Lower lobe of right lung (tissue), 2 donors: ENCODE measurements at places on chromosomes 2 and 18.
A peak's percentile ranks its signal among the peaks of the same experiment; 100 is the strongest.

GRCh38 chr2:152200565-152201465 lies 25.3 kb upstream of the STAM2 start:
- H3K4me3 ChIP-seq: no peak overlapping the region
- no peaks in the 10 kb centered on the region for H3K36me3 ChIP-seq
- H3K27me3 ChIP-seq: no peaks in the 10 kb centered on the region
- no peak overlapping the region for H3K27ac ChIP-seq
- H3K4me1 ChIP-seq: peaks cover 7% of the 10 kb centered on the region
- peak; percentile 63 for DNase-seq

DNA sequence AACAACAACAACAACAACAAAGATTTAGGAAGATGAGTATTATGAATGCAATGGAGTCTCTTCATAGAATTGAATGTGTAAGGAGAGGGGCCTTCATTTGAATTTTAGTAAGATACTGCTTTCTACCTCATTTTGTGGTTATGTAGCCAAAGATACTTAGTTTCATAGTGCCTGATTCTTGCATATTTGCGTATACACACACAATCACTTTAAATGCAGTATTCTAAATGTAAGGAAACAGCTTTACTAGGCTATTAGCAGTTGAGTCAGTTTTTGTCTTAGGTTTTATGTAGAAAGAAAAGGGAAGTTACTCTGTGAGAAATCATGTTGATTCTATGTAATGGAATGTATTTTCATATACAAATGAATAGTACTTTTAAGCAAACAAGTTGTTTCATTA lies 80.5 kb downstream of the HAUS1 start:
- no peak for DNase-seq
- H3K4me1 ChIP-seq: peaks cover 26% of the 10 kb centered on the region
- H3K27ac ChIP-seq: no peak overlapping the region
- H3K4me3 ChIP-seq: no peak overlapping the region
- no peaks in the 10 kb centered on the region for H3K36me3 ChIP-seq

GRCh38 chr18:48227206-48227605 lies 182.0 kb downstream of the ZBTB7C start:
- no peaks in the 10 kb centered on the region for H3K27me3 ChIP-seq
- no peak overlapping the region for H3K27ac ChIP-seq
- H3K36me3 ChIP-seq: no peaks in the 10 kb centered on the region
- H3K4me3 ChIP-seq: no peak overlapping the region

- H3K27ac ChIP-seq: no peak overlapping the region
- H3K4me3 ChIP-seq: no peak overlapping the region
- H3K4me1 ChIP-seq: no peaks in the 10 kb centered on the region
- no peaks in the 10 kb centered on the region for H3K27me3 ChIP-seq
- DNase-seq: no peak
- H3K36me3 ChIP-seq: no peaks in the 10 kb centered on the region
These were observed 34.9 kb downstream of the MEX3C start for GRCh38 chr18:51162617-51163016.
